ENCODE measurements at places on chromosomes 5 and 9.

GRCh38 chr5:136374003-136374402, 8.7 kb upstream of the TRPC7 start:
- DNase-seq = no peak

GRCh38 chr5:150731669-150732242, 27.1 kb downstream of the DCTN4 start:
- DNase-seq = no peak

GRCh38 chr5:73183481-73183891, 10.5 kb downstream of the TMEM174 start:
- no peak for DNase-seq

GRCh38 chr5:109838157-109838556, 148.4 kb downstream of the MAN2A1 start:
- DNase-seq = no peak

Data from anterior cingulate cortex (tissue), 58 donors.